T-helper 17 cell (primary cell): ENCODE measurements at places on chromosomes 13 and 19. TPM values are rescaled to one million over a fixed set of nuclear protein-coding genes. Genes with fewer than 3 reads are reported as not detected.

Gene TSHZ3
- total RNA-seq, result 1.3 TPM

Gene CGB7
- not detected for total RNA-seq

Gene BABAM1
- total RNA-seq, result 72.2 TPM

Gene GJB2
- not detected for total RNA-seq

Gene ZNF443
- 2.3 TPM for total RNA-seq

Gene RYR1
- total RNA-seq, result 1.3 TPM

Gene INAFM1
- total RNA-seq, result 9.2 TPM

Gene OR4F17
- not detected for total RNA-seq

- no peak overlapping the region for H3K27ac ChIP-seq
- H3K27me3 ChIP-seq, result peaks cover 5% of the 10 kb centered on the region
- peaks cover 35% of the 10 kb centered on the region for H3K4me1 ChIP-seq
- DNase-seq, result no peak
Measured at GRCh38 chr19:46620716-46621115, 4.2 kb downstream of the PTGIR start.

DNA sequence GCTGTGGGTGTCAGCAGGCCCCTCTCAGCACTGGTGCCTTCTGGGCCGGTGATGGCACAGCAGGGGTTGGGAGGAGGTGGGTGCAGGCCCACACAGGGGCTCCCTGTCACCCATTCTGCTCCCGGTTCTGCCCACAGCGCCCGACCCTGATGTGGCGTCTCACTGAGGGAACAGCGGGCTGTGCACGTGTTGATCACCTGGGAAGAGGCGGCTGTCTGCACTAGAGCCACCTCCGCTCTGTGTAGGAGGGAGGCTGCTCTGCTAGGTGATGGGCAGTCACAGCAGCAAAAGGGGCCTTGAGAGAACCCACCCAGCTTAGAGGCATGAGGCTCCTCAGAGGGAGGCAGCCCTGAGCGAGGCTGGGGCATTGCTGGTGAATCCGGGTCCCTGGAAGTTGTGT, 39.2 kb upstream of the TUBGCP3 start:
- no peak overlapping the region for H3K27ac ChIP-seq
- peaks cover 43% of the 10 kb centered on the region for H3K27me3 ChIP-seq
- H3K36me3 ChIP-seq, result no peaks in the 10 kb centered on the region
- no peak for DNase-seq

DNA sequence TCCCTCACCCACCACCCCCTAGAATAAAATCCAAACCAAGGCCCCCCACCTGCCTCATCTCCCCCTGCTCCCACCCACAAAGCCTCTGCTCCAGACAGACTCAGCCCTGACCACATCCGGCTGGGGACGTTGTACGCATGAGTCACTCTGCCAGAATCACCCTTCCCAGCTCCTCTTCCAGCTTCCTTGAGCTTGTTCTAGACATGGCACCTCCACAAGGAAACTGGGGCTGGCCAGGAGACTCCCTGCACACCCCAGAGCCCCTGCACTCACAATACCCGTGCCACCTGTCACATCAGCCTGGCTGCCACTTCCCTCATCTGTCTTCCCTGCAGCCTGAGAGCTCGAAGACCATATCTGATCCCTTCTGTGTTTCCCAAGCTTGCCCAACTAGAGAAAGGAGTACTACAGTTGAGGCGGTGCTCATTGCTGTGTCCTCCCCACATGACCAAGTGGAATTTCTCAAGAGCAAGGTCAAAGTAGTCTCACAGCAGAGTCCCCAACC, 9.7 kb downstream of the DEDD2 start:
- peak; percentile 32 for DNase-seq
- peaks cover 13% of the 10 kb centered on the region for H3K36me3 ChIP-seq
- H3K27ac ChIP-seq, result peak overlapping the region; percentile 95
- H3K4me3 ChIP-seq, result peak overlapping the region; percentile 84
- H3K4me1 ChIP-seq, result peaks cover 56% of the 10 kb centered on the region

DNA sequence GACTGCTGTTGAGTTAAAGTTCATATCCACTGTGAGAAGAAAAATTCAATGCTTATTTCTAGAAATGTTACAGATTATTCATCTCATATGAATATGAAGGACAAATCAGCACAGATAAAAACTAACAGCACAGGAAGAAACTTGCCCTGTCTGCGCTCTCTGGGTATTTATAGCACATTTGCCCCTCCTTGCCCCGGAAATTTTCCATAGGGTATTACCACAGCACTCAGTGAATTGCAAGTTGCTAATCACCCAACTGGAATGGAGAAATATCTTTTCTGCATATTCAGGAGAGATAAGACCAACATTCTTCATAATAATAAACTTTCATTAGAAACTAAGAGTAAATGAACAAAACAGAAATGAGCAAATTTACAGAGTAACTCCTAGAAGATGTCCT, 318.0 kb upstream of the KLF12 start:
- H3K4me1 ChIP-seq, result no peaks in the 10 kb centered on the region
- H3K27me3 ChIP-seq, result peaks cover 30% of the 10 kb centered on the region
- peaks cover 5% of the 10 kb centered on the region for H3K36me3 ChIP-seq

GRCh38 chr13:49235856-49236431, 11.8 kb upstream of the CDADC1 start:
- DNase-seq, result no peak
- no peaks in the 10 kb centered on the region for H3K36me3 ChIP-seq

DNA sequence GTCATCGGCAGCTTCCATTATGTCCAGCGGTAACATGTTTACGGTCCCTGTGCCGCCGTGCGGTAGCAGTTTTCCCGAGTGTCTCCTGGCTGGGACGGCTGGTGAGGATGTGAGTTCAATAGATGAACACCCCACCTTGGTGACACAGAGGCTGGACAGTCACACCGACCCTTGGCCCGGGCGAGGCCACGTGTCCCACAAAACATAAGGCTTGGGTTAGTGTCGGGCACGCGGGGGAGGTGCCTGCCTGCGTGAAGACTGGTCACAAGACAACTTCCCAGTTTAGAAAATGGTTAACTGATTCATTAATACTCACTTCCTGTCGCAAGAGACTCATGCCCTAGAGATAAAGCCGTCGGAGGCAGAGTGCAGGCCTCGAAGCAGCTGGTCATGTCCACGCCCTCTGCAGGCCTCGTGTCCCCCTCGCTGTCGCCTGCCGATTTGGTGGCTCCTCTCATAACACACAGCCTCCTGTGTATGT, 17.2 kb downstream of the RASA3 start:
- H3K4me1 ChIP-seq, result peaks cover 41% of the 10 kb centered on the region
- peak overlapping the region; percentile 61 for H3K27ac ChIP-seq
- DNase-seq, result no peak
- peak overlapping the region; percentile 49 for H3K4me3 ChIP-seq

GRCh38 chr13:42392716-42393572, 121.0 kb downstream of the AKAP11 start:
- H3K36me3 ChIP-seq, result no peaks in the 10 kb centered on the region
- no peak for DNase-seq
- H3K27me3 ChIP-seq, result no peaks in the 10 kb centered on the region
- peak overlapping the region; percentile 91 for H3K27ac ChIP-seq
- H3K4me1 ChIP-seq, result peaks cover 56% of the 10 kb centered on the region

GRCh38 chr13:98476106-98476505, 100.8 kb downstream of the STK24 start:
- peak overlapping the region; percentile 72 for H3K4me3 ChIP-seq
- DNase-seq, result peak; percentile 32

DNA sequence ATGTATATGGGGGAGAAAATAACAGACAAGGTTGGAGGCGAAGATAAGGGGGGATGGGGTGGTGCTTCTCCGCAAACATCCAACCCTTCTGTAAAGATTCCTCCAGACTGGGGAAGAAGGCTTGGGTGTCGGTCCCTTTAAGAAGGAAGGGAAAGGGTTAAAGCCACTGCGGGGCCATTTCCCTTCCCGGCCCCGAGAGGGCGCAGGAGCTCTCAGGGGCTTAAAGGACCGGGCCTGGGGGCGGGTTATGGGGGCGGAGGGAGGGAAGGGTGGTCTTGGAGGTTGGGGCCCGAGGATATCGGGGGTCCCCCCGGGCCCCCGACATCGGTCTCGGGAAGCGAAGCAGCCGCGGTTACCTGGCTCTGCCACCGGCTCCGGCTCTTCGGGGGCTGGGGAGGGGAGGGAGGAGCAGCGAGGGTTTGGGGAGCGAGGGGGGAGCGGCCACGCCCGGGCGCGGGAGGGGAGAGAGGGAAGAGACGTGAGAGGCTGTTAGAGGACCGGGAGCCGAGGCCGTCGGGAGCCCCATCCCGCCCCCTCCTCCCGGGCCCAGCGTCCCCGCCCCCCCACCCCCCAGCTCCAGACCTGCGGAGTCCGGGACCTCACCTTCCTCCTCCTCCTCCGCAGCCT, 2.8 kb downstream of the TNNT1 start:
- peaks cover 51% of the 10 kb centered on the region for H3K27me3 ChIP-seq
- H3K4me1 ChIP-seq, result peaks cover 4% of the 10 kb centered on the region
- no peak overlapping the region for H3K27ac ChIP-seq
- H3K36me3 ChIP-seq, result peaks cover 8% of the 10 kb centered on the region

DNA sequence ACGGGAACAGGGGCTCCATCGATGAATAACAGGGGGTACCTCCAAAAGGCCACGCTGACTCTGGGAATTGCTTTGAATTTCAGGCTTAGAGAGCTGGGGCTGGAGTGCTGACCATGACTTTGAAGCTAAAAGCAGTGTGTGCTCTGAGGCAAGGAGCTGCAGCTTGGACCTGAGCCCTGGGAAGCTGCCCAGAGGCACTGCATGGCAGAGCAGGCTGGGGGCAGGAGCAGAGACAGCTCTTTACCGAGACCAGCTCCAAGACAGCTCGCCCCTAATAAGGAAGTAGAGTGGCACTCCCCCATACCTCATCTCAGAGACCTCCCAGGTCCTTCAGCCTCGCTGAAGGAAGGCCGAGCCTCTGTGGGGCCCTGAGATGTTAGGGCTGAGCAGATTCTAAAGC, 200.2 kb downstream of the COL4A1 start:
- H3K27me3 ChIP-seq, result peaks cover 5% of the 10 kb centered on the region
- DNase-seq, result no peak
- H3K27ac ChIP-seq, result no peak overlapping the region

- no peak overlapping the region for H3K4me3 ChIP-seq
- H3K27ac ChIP-seq, result peak overlapping the region; percentile 74
- peaks cover 4% of the 10 kb centered on the region for H3K36me3 ChIP-seq
Measured at GRCh38 chr13:110653851-110654250, 38.5 kb downstream of the NAXD start.

DNA sequence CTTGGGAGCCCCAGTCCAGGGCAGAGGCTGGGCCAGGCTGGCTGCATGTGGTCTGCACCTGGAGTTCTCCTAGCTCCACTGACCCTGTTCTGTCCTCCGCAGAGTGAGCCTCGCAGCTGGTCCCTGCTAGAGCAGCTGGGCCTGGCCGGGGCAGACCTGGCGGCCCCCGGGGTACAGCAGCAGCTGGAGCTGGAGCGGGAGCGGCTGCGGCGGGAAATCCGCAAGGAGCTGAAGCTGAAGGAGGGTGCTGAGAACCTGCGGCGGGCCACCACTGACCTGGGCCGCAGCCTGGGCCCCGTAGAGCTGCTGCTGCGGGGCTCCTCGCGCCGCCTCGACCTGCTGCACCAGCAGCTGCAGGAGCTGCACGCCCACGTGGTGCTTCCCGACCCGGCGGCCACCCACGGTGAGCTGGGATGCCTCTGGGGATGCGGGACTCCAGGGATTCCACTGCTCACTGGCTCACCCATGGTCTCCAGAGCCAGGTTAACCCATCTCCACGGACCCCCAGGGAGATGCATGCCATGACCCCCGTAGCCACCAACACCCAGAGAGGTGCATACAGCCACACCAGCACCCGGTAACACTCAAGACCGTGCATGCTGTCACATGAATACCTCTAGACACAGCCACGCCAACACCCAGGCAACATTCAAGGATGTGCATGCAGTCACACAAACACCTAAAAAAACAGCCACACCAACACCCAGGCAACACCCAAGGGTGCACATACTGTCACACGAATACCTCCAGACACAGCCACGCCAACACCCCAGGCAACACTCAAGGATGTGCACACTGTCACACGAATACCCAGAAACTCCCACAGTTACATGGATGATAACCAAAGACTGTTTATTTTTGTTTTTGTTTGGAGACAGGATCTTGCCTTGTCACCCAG, 8.2 kb downstream of the PKN1 start:
- no peak for DNase-seq
- H3K27me3 ChIP-seq, result no peaks in the 10 kb centered on the region
- H3K4me1 ChIP-seq, result peaks cover 30% of the 10 kb centered on the region

GRCh38 chr19:45469945-45470761, 2.4 kb downstream of the FOSB start:
- peak overlapping the region; percentile 97 for H3K27ac ChIP-seq
- peak overlapping the region; percentile 95 for H3K4me3 ChIP-seq
- H3K4me1 ChIP-seq, result peaks cover 40% of the 10 kb centered on the region
- H3K36me3 ChIP-seq, result peaks cover 12% of the 10 kb centered on the region
- H3K27me3 ChIP-seq, result peaks cover 18% of the 10 kb centered on the region

DNA sequence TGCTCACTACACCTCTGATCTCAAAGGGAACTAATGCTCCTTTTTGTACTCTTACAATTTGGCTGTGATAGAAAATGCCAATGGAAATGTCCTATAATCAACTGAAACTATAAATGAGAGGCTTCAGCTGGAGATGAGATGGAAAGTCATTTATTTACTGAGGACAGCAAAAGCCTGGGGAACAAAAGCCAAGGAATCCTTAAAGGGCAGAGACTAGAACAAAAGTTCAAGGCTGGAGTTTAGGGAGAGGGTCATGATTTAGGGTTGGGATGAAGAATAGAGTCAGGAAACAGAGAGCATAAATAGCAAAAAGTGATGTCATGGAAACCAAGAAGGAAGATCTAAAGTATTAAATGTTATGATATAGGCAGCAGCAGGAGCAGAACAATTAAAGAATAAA, 401.1 kb downstream of the FGF14 start:
- H3K4me3 ChIP-seq, result no peak overlapping the region
- no peak for DNase-seq
- H3K36me3 ChIP-seq, result no peaks in the 10 kb centered on the region

DNA sequence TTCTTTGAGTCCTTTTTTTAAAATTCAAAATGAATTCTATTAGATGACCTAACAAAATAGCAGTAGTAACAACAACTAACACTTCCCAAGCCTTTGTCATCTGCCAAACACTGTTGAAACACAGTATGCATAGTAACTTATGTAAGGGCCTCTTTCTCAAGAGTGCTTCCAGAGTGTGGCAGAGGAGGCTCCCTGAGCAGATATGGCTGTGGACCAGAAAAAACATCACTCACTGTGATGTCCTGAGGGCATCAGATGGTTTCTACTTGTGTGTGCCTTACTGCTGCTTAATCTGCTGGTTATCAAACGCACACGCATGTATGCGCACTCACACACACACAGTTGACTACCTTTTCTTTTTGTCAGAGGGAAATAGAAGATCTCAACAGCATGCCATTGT, 110.8 kb downstream of the DLEU7 start:
- H3K4me3 ChIP-seq, result no peak overlapping the region
- H3K36me3 ChIP-seq, result no peaks in the 10 kb centered on the region
- no peak overlapping the region for H3K27ac ChIP-seq
- H3K27me3 ChIP-seq, result no peaks in the 10 kb centered on the region
- peaks cover 7% of the 10 kb centered on the region for H3K4me1 ChIP-seq

DNA sequence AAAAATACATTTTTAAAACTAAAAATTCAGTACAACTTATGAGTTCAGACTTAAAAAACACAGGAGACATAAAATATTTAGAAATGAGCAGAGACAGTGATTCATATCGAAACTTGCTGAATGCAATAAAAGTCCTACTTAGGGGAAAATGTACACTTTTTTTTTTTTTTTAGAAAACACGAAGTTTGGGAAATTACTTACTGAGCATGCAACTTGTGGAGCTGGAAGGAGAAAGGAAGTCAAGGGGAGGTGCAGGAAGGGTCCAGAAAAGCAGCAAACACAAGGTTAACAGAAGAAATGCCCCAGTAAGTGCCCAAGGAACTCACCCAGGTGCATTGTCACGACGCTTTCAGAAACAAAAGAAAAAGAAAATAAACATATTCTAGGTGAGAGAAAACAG, 18.6 kb upstream of the LAIR1 start:
- H3K27me3 ChIP-seq, result no peaks in the 10 kb centered on the region
- no peak for DNase-seq
- H3K27ac ChIP-seq, result no peak overlapping the region
- peak overlapping the region; percentile 31 for H3K4me3 ChIP-seq
- H3K36me3 ChIP-seq, result no peaks in the 10 kb centered on the region
- peaks cover 33% of the 10 kb centered on the region for H3K4me1 ChIP-seq
